Activated CD4-positive, alpha-beta memory T cell treated with anti-CD3 and anti-CD28 coated beads, Interleukin-2, amount 10 ng/mL, durations not matched to agents 7 days and 5 days (primary cell): ENCODE measurements at places on chromosomes 4 and X. TPM values are rescaled to one million over a fixed set of nuclear protein-coding genes. Genes with fewer than 3 reads are reported as not detected.

- no peaks in the 10 kb centered on the region for H3K4me1 ChIP-seq
- no peak overlapping the region for H3K4me3 ChIP-seq
- peak; percentile 36 for DNase-seq
- H3K27ac ChIP-seq: no peak overlapping the region
Observed at GRCh38 chr4:112075129-112075753, 70.0 kb upstream of the FAM241A start.

DNA sequence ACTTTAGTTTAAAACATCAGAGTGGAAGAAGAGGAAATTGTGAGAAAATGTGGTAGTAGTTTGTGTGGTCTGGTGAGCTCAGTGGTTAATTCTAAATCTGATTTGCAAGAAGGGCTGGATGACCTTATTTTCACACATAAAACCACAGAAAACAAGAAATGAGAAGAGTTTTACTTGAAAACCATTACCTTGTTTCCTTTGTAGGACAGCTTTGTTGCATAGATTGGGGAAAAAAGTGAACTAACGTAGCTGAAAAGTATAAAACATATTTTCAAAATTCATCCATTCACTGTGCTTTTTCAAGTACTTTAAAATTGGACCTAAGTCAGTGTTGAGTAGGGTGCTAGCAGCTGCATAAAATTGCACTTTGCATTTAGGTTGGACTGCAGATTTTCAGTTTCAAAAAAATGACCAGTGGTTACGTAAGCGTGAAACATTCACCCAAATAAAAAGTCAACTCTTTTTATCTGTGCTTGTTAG lies 211.3 kb downstream of the ARHGAP10 start:
- H3K27me3 ChIP-seq: no peaks in the 10 kb centered on the region
- H3K4me1 ChIP-seq: peaks cover 33% of the 10 kb centered on the region
- peaks cover 56% of the 10 kb centered on the region for H3K36me3 ChIP-seq
- H3K4me3 ChIP-seq: peak overlapping the region; percentile 3

DNA sequence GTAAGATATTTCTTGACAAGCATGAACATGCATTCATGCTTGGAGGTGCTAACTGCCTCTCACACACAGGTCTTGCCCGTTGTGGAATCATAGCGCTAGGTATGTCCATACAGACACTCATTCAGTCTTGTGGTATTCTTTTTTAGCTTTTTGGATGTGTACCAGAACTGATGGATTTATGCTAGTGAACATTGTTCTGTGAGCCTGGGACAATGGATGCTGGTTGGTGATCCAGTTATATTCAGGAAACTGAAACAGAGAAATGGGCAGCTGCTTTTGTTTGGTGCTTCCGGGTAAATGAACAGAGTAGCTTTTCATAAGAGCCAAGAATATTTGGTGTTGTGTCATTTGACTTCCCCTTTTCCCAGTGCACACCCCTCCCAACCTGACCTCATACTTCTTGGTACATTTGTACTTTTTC lies 78.9 kb upstream of the SLC4A4 start:
- H3K36me3 ChIP-seq: no peaks in the 10 kb centered on the region
- peaks cover 11% of the 10 kb centered on the region for H3K4me1 ChIP-seq
- H3K27me3 ChIP-seq: no peaks in the 10 kb centered on the region

DNA sequence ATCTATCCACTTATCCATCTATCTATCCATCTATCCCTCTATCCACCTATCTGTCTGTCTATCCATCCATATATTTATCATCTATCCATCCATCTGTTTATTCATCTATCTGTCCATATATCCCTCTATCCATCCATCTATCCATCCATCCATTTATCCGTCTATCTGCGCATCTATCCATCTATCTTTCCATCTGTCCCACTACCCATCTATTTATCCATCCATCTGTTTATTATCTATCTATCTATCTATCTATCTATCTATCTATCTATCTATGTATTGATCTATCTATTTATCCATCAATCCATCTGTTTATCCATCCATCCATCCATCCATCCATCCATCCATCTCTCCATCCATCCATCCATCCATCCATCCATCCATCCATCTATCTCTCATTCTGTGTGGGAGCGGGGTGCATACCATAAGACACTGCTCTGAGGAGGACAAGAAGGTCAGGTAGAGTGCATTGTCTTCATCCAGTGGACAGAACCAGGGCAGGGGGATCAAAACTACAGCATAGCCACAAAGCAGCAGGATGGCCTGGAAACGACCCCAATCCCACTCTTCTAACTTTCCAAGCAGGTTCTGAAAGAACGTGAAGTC lies 53.2 kb upstream of the ENPP6 start:
- H3K27me3 ChIP-seq: no peaks in the 10 kb centered on the region
- no peak overlapping the region for H3K27ac ChIP-seq
- H3K4me3 ChIP-seq: no peak overlapping the region
- no peak for DNase-seq
- no peaks in the 10 kb centered on the region for H3K36me3 ChIP-seq

- no peak overlapping the region for H3K27ac ChIP-seq
- H3K27me3 ChIP-seq: peaks cover 3% of the 10 kb centered on the region
- DNase-seq: no peak
- no peaks in the 10 kb centered on the region for H3K4me1 ChIP-seq
Observed at GRCh38 chr4:95411371-95412088, 137.2 kb downstream of the UNC5C start.

DNA sequence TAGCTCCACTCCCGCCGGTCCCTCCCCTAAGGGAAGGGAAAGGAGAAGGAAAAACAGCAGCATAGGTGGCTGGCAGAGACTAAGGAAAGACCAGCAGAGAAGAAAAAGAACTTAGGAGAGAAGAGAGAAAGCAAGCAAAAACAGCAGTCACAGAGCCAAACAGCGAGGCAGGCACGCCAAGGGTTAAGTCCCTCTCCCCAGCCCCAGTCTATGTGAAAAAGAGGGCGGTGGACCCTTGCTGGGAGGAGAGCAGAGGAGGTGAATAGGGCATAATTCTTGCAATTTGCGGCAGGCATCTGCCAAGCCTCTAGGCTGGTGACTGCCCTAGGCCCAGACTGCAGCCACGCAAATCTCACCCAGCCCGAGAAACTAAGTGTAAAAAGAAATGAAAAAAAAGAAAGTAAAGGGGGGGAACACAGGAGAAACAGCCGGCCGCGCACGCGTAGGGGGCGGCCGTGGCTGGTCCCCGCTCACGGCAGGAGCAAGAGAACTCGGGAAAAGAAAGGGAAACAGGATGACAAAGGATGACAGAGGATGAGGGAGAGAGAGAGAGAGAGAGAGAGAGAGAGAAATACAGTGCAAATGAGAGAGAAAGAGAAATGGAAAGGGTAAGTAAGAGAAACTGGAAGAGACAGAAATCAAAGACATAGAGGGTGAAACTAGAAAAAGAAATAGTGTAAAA lies 48.6 kb downstream of the MAGEA9 start:
- H3K4me3 ChIP-seq: peak overlapping the region; percentile 57
- no peaks in the 10 kb centered on the region for H3K36me3 ChIP-seq
- peak; percentile 20 for DNase-seq
- peaks cover 25% of the 10 kb centered on the region for H3K4me1 ChIP-seq

DNA sequence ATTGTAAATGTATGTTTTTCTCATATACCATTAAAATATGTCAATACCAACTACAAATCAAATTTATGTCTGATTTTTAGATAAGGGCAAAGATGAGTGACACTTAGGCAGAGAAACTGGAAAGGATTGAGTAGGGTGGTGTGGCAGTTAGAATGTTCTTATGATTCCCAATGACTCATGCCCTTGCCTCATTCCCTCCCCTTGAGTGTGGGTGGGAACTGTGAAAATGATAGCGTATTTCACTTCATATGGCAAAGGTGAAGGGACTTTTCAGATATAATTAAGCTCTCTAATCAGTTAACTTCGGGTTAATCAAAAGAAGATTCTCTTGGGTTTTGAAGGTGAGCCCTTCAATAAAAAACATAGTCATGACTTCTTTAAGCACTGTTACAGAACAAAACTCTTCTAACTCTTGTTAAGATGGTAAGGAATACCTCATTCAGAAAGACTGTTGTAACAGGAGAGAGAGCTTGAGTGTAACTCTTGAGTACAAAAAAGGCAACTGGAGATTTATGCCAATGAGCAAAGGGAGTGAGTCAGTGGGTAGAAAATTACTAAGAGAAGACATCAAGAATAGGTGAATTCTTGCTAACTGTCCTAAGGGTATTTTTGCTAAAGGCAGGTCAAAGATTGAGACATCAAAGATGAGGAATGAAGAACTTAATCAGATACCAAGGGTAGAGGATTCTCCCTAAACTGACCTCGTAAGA lies 329.5 kb downstream of the KCTD8 start:
- no peaks in the 10 kb centered on the region for H3K27me3 ChIP-seq
- no peaks in the 10 kb centered on the region for H3K4me1 ChIP-seq
- H3K4me3 ChIP-seq: no peak overlapping the region

DNA sequence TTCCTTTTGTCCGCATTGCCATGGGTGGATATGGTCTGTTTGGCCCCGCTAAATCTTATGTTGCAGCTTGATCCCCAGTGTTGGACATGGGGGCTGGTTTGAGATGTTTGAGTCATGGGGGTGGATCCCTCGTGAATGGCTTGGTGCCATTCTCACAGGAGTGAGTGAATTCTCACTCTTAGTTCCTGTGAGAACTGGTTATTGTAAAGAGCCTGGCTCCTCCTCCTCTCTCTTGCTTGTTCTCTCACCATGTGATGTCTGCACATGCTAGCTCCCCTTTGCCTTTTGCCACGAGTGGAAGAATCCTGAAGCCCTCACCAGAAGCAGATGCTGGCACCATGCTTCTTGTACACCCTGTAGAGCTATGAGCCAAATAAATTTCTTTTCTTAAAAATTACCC lies 22.6 kb upstream of the STBD1 start:
- DNase-seq: no peak
- peaks cover 14% of the 10 kb centered on the region for H3K27me3 ChIP-seq
- H3K4me1 ChIP-seq: no peaks in the 10 kb centered on the region
- H3K27ac ChIP-seq: no peak overlapping the region

DNA sequence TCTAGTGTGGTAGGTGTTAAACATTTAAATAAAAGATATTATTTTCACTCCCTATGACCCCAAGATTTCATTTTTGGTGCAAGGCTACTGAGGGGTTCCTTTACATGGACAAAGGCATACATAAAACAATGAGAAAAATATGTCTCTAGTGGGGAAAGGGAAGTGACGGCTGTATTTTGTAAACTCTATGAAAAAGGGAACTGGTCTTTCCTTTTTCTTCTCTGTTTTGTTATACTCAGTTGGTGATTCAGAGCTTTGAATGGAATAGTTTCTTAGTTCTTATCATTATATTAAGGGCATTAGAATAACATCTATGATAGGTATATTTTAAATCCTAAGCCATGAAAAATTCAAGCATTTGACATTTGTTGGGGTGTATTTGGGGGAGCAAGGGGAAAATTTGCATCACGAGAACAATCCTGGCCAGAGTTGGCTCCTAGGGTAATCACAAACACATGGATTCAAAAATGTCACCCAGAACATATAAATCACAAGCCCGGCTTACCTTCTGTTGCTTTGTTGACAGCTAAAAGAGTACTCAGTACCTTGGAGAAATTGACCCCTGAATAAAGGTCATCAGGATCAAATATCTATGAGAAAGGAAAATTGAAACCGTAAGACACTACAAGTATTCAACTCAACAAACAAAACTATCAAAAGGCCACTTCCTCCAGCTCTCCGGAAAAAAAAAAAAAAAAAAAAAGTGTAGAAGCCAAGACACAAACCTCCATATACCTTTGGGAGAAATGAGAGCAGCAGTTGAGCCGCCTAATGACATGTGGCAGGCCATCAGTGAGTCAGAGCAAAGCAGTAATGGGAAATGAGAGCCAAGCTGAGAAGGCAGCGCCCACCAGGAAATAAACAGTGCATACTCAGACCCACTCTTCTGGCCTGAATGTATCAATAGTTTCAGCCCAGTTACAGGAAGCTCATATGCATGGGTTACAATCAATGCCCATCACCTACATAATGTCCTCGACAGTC lies 33.4 kb downstream of the ARHGEF6 start:
- H3K27me3 ChIP-seq: no peaks in the 10 kb centered on the region
- peak overlapping the region; percentile 70 for H3K27ac ChIP-seq
- peak; percentile 26 for DNase-seq
- H3K36me3 ChIP-seq: peaks cover 71% of the 10 kb centered on the region
- H3K4me1 ChIP-seq: peaks cover 86% of the 10 kb centered on the region

- DNase-seq: peak; percentile 50
- peaks cover 3% of the 10 kb centered on the region for H3K36me3 ChIP-seq
- H3K4me1 ChIP-seq: peaks cover 48% of the 10 kb centered on the region
- peaks cover 2% of the 10 kb centered on the region for H3K27me3 ChIP-seq
Observed at GRCh38 chrX:108018656-108019381, 26.0 kb upstream of the VSIG1 start.

DNA sequence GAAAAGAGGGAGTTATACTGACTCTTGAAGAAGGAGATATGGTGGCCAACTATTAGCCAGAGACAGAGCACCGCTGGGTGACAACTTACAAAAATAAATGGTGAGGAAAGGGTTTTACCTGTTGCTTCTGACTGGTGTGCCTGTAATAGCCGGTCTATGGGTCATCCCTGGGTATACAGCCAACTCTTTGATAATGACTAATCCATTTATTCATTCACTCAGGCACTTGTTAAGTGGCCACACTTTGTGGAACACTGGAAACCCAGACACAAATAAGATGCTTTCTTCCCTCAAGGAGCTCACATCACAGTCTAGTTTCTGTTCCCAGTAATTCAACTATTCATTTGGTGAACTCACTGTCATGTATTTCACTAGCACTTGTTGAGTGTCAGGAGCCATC lies 13.2 kb upstream of the CAPN6 start:
- H3K4me3 ChIP-seq: no peak overlapping the region
- no peaks in the 10 kb centered on the region for H3K4me1 ChIP-seq
- no peaks in the 10 kb centered on the region for H3K36me3 ChIP-seq
- no peak overlapping the region for H3K27ac ChIP-seq
- no peak for DNase-seq
- no peaks in the 10 kb centered on the region for H3K27me3 ChIP-seq

DNA sequence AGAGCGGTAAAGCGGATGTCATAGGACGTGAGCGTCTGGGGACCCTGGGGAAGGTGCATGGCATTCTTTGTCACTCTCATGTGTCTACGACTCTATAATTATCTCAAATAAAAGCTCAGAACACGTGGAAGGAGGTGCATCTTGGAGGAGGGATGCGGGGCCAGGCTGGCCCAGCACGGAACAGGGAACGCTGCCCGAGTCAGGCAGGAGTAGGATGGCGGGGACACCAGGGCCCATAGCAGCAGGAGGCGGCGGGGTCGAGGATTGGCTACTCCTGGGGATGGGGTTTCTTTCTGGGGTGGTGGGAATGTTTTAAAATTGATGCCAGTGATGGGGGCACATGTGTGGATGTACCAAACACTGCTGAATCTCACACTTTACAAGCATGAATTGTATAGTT lies 5.4 kb upstream of the HTRA3 start:
- peaks cover 9% of the 10 kb centered on the region for H3K27me3 ChIP-seq
- no peak for DNase-seq
- no peak overlapping the region for H3K27ac ChIP-seq

GRCh38 chr4:5900844-5901243 lies 8.0 kb upstream of the CRMP1 start:
- H3K36me3 ChIP-seq: no peaks in the 10 kb centered on the region
- peaks cover 25% of the 10 kb centered on the region for H3K27me3 ChIP-seq
- DNase-seq: no peak

Gene CDS1
- 0.53 TPM for total RNA-seq

Gene PAGE3
- total RNA-seq: not detected

Gene NAP1L3
- 1.0 TPM for total RNA-seq
